Tongue (tissue), 3 donors: ENCODE measurements at places on chromosomes 13 and 19. TPM values are rescaled to one million over a fixed set of nuclear protein-coding genes. Genes with fewer than 3 reads are reported as not detected.

DNA sequence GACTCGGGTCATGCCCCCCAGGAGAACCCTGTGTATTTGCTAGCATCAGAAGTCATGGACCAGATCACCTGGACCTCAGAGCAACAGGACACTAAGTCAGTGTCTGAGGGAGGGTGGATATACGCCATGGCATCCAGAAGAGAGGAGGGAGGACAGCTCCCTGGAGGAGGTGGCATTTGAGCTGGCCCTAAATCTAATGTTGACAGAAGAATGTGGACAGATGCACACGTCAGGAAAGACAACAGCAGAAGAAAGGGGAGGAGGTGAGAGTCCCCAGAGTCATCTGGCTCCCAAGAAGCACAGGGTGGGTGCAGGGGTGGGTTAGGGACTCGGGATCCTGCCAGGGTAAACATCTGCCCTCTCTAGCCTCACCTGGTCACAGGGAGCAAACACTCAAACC is 24.5 kb upstream of the CCNE1 start:
- peak; percentile 51 for DNase-seq

The ARHGAP33 gene
- total RNA-seq = 26.3 TPM

DNA sequence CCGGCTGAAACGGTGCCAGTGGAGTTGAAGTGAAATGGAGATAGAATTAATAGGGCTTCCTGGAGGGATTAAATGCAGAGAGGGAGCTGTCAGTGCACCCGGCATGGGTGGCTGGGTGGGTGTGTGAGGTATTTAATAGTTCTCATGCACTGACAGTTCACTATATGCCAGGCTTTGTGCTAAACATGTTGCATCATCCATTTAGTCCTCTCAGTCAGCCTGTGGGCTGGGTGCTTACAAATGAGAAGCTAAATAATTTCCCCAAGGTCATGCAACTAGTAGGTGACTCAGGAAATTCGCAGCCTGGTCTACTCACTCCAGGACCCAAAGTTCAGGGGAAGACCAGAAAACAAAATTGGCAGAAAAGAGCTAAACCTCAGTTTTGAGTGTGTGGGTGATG is 63.5 kb upstream of the SPATA13 start:
- DNase-seq = no peak

GRCh38 chr19:16363133-16363851 is 38.7 kb downstream of the KLF2 start:
- DNase-seq = no peak

GRCh38 chr19:28498404-28498976 is 714.5 kb downstream of the UQCRFS1 start:
- no peak for DNase-seq

- peak; percentile 78 for DNase-seq
Observed at GRCh38 chr19:4009990-4010807, 2.7 kb downstream of the PIAS4 start.

The PDCD5 gene
- 91.8 TPM for total RNA-seq

The CGB5 gene
- not detected for total RNA-seq

DNA sequence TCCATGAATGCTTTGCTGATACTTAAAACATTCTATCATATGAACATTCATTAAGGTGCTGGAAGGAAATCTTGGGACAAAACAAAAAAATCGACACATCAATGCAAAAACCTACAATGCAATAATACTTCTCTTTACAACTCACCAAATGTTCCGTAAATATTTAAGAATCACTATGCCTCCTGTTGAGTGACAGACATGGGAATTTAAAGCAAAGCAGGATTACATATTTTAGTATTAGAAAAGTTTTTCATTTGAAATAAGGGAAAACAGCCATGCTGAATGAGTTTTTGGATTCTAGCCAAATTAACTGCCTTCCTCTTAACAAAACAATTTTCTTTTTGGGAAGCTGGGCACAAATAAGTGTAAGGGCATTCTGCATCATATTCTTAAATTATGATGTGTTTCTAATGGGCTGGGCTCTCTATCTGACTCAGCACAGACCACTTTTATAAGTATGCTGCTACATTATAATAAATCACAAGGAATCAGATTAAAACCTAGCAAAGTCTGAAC is 93.7 kb downstream of the RBM26 start:
- DNase-seq = no peak

- DNase-seq = no peak
Observed at GRCh38 chr13:98869408-98870090, 108.3 kb downstream of the DOCK9 start.

GRCh38 chr13:34731486-34731885 is 210.6 kb upstream of the NBEA start:
- DNase-seq = no peak
